ENCODE measurements at places on chromosomes 7 and 10. TPM values are rescaled to one million over a fixed set of nuclear protein-coding genes. Genes with fewer than 3 reads are reported as not detected.

ADIRF gene
- polyA plus RNA-seq: 8.9 TPM

DNA sequence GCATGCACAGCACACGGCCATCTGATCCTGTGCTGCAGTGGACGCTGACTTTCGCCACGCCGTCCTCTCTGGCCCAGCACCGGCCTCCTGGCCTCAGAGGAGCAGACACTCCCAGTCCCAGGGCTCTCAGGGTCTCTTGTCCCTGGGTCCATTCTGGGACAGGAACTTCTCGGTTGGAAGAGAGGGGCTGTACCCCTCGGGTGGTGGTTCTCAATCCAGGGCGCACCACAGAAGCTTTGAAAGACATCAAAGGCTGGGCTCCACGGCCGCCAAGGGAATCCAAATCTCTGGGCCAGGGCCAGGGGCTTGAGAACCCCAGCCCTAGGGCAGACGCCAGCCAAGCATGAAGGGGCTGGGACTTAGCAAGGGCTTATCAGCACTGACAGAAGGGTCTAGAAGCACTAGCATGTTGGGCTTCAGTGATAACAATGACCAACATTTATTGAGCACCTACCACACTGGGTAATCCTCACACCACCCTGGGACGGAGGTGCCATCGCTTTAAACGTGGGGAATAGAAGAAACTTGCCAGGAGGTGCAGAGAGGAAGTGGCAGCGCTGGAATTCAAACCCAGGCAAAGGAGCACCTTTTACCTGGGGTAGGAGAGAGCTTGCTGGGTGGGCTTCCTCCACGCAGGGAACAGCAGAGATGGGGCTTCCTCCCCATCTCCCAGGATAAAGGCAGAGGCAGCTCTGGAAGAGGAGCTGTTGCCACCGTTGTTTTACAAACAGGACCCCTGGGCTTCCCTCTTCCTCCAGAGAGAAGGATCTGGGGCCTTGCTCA lies 1.8 kb upstream of the PYROXD2 start:
- no peak for DNase-seq

ZNF488 gene
- polyA plus RNA-seq: 5.8 TPM

HOXA6 gene
- polyA plus RNA-seq: 26.5 TPM

DNA sequence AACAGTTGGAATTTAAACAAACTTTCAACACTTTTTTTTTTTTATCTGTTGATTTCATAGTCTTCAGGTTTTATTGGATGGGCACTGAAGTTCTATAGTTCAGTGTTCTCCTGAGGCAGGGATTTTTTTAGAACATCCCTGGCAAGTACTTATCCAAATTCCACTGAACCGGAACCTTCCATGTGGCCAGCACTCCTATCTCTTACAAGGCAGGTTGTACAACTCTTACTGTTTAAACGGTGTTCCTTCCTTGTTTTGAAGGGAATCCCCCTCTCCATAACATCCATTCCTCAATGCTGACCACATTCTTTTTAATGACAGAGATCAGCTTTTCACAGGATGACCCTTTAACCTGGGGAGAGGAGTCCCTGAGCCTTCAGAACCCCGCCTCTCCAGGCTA lies 238.9 kb upstream of the CTBP2 start:
- DNase-seq: no peak

- DNase-seq: no peak
These were observed 98.5 kb upstream of the LRRTM3 start for GRCh38 chr10:66827353-66827752.

GRCh38 chr7:135758531-135758932 lies 9.9 kb upstream of the FAM180A start:
- DNase-seq: no peak

IRF5 gene
- 8.3 TPM for polyA plus RNA-seq

DNA sequence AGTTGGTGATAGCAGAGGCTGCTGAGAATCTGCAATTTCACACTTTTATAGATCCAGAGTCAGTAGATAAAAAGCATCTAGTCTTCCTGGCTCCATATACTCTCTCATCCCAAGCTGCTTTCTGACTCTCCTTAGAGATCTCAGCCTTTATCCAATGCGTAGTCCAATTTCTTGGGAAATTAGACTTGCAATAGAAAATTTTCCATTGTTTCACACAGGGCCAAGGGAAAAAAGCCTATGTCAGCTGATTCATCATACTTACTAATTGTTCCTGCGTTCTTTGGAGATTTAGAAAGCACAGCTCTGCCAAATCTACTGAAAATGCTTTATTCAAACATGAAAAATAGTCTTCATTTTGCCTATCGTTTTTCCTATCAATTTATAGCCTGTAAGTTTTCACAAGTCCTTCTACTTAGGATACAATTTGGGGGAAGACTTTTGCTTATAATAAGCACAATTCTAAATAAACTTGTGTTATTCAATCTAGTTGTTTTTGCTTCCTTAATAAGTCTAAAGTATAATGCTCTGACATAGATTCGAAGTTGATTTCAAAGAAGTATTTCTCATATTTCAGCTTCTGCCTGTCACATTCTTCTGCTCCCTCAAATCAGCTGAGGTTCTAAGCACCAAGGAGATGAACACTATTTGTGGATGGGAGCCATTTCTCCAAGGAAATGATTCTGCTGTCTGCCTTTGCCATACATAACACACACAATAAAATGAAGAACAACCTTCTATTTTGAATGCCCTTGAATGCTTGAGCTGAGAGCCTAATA lies 165.4 kb downstream of the ADAM12 start:
- DNase-seq: no peak

DNA sequence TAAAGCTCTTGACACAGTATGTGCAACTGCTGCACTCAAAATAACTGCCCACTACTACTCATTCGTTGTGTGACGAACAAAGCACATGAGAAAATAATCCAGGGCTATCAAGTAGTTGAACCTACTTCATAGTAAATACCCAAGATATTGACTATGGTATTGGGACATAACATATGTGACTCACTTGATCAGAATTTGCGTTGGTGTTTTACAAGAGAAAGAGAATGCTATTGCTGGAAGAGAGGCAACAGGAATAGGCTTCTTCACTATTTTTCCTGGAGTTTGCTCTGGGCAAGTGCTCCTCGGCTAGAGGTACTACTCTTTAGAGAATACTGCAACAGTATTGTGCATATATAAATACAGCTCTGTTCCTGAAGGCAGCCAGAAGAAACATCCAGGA lies 2.5 kb downstream of the DGKB start:
- DNase-seq: no peak

DNA sequence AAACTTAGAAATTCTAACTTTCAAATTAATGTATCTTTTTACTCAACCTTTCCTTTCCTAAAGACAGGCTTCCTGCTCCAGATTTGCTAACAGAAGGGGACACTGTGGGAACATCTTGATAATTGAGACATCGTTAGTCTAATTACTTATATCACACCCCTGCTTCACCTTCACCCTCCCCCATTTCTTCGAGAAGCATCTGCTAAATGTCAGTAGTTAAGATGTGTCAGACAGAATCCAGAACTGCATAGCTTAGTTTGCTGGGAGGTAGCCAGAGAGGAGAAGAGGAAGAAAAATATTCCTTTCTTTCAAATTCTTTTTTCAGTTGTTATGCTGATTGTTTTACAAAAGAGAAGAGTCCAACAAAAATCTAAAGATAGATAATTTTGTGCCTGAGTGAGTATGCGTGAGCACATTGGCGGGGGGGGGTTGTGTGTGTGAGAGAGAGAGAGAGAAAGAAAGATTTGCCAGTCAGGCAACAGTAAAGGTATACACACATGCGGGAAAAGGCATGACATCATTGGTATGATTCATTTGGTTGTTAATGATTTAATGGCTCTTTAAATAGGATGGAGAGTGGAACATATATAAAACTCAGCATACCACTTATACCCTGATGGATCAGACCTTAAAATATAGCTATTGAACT lies 192.4 kb downstream of the PTN start:
- no peak for DNase-seq

GRCh38 chr7:90749774-90750173 lies 153.7 kb downstream of the CDK14 start:
- DNase-seq: no peak

DNA sequence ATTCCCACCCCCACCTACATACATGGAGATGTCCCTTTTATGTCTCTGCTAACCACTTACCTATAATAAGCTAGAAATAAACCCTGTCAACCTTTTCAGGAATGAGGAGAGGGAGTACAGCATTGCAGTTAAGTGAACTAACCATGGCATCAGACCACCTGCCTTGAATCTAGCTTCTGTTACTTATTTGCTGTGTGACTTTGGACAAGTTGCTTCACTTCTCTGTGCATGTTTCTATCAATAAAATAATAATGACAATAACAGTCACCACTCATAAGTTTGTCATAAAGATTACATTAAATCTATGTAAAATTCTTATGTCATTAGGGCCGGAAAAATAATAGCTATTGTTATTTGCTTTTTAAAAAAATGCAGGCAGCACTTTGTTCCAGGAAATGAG lies 881.1 kb upstream of the AUTS2 start:
- DNase-seq: no peak

DNA sequence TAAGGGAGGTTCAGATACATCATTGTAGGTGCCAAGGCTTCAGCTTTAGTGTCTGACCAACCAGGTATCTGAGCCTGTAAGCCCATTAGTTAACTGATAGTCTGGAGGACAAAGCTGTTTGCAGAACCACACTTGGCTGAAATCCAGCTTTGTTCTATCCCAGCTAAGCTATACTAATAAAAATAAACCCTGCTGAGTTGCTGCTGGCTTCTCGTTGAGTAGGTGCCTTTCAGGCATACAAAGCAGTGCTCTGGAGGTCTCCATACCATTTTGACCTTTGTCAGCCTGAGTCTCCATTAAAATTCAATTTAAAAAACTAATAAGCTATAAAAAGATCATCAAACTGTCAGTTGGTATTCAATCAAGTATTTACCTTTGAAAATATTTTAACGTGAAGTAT lies 22.0 kb downstream of the CDCA7L start:
- no peak for DNase-seq

GRM8 gene
- polyA plus RNA-seq: 10.4 TPM

PRTFDC1 gene
- polyA plus RNA-seq: 46.0 TPM

DNA sequence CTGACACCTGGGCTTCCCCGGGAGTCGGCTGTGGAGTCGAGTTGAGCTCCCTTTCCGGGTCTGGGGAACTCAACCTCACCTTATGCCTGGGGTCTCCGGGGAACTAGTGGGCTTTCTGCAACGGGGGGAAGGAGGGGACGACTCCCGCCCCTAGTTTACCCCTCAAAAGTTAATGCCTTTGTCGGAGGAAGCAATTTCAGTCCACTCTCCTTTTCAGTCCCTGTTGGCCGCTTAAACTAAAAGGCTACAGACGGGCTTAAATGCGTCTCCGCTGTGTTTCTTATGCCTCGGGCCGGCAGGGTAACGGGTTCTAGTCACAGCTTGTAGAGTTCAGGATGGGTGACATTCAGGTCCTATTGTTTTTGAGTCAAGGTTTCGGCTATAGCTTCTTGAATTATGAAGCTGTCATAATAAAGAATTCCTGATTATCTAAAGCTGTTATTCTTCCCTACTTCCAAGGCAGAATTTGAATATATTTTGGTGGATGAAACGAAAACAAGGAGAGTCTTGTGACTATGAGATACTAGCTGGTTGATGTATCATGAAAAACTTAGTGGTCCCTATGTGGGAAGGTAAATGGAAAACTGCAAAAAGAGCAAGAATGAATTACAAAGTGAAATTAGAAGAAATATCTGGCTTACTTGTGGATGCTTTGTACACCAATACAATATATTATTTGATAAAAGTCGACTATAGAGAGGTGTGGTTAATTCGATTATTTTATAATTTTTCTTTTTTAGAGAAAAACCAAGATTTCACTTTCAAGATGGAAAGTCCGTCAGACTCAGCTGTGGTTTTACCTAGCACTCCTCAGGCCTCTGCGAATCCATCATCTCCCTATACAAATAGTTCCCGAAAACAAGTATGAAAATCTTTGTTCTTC lies 495 bp downstream of the SFR1 start:
- DNase-seq: no peak

GRCh38 chr7:38229884-38230642 lies 43.4 kb downstream of the TARP start:
- no peak for DNase-seq

- no peak for DNase-seq
These were observed 675.6 kb downstream of the REEP3 start for GRCh38 chr10:64196638-64197315.

GRCh38 chr7:114821030-114821900 lies 100.6 kb upstream of the MDFIC start:
- no peak for DNase-seq

- no peak for DNase-seq
These were observed 473.3 kb downstream of the LRMDA start for GRCh38 chr10:75904499-75905283.

GRCh38 chr7:4144811-4145510 lies 537.1 kb upstream of the FOXK1 start:
- peak; percentile 63 for DNase-seq

ZNF735 gene
- polyA plus RNA-seq: not detected

DNA sequence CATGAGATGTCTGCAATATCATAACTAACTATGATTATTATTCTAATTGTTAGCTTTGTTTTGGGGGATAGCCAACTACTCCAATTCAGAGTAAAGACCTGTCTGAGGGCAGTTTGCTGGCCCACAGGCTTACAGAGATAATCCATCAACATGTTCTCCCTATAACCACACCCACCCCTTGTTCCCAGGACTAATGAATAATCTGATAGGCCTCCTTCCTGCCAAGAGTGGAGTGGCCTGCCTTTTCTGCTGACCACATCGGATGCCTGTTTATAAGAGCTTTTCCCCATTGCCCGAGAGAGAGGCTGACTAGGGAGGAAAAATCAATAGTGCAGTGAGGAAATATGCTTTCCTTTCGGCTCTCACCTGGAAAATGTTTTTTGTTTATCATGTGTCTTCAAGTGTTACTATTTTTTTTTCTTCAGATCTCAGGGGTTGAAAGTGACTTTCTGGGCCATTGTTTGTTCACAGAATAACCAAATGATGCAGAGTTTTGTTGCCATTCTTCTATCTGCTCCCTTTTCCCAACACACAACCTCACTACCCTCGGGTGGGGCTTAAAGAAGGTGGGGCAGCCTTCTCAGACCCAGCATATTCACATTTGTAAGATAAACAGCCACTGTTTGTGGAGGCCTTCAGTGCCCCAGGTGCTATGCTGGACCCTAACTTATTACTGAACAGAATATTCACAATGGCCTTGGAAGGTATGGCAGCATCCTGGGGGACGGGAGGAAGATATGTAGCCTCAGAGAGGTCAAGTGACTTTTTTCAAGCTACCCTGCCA lies 38.4 kb downstream of the PLPP4 start:
- DNase-seq: no peak

- DNase-seq: no peak
These were observed 11.2 kb upstream of the ZNF485 start for GRCh38 chr10:43594944-43595589.

All from left kidney (tissue), 8 donors.